ENCODE measurements at places on chromosomes 7 and 10. TPM values are rescaled to one million over a fixed set of nuclear protein-coding genes. Genes with fewer than 3 reads are reported as not detected.

CFAP58 gene
- total RNA-seq = 1.1 TPM

TRIM50 gene
- total RNA-seq = not detected

HOXA3 gene
- total RNA-seq = under 0.01 TPM

NPY4R gene
- total RNA-seq = 0.28 TPM

CYP3A4 gene
- total RNA-seq = not detected

RBP4 gene
- total RNA-seq = not detected
